ENCODE measurements at places on chromosomes 12 and 14. TPM values are rescaled to one million over a fixed set of nuclear protein-coding genes. Genes with fewer than 3 reads are reported as not detected.

GPR84 gene
- not detected for total RNA-seq

GRCh38 chr14:65846196-65846868 is 433.8 kb downstream of the FUT8 start:
- DNase-seq: no peak

GRCh38 chr14:21923820-21924219 is 250.2 kb upstream of the OR4E1 start:
- no peak for DNase-seq

DNA sequence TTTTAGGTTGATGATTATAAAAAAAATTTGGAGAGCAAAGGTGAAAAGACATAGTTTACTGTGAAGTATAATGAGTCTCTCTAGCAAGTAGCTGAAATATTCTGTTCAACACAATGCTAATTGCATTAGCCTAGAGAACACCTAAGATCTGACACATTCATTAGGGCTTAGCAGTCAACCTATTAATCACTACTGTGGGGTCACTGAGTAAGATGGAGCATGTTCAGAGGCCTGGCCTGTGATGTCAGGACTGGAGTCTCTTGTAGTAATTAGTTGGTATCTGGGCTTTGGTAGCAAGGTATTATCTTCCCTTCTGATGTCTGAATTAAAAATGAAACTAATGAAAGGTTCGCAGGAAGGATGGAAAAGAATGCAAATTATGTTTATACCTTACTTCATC is 112.7 kb downstream of the SLC16A7 start:
- DNase-seq: no peak

GRCh38 chr14:103679351-103679750 is 35.9 kb downstream of the XRCC3 start:
- DNase-seq: peak; percentile 54

DNA sequence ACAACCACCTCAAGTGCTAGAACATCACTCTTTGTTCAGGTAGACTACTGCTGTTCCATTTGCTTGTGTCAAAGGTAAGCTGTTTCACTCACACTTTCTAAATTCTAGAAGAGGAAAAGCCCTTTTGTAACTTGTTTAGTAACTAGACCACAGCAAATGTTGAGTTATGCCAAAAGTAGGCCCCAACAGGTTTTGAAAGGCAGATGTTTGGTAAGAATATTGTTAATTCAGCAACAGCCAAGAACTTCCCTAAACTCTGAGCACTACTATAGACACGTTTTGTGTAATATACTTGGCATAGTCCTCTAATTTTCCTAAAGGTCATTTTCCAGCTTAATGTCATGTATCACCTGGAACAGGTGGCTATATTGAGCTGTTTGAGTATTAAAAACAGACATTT is 79.0 kb downstream of the DCAF5 start:
- no peak for DNase-seq

Data from activated B cell treated with CpG ODN at 0.5 μM for 24 hours (primary cell).